Lung microvascular endothelial cell (primary cell): ENCODE measurements at places on chromosomes 11 and 22. TPM values are rescaled to one million over a fixed set of nuclear protein-coding genes. Genes with fewer than 3 reads are reported as not detected.
A peak's percentile ranks its signal among the peaks of the same experiment; 100 is the strongest.

DNA sequence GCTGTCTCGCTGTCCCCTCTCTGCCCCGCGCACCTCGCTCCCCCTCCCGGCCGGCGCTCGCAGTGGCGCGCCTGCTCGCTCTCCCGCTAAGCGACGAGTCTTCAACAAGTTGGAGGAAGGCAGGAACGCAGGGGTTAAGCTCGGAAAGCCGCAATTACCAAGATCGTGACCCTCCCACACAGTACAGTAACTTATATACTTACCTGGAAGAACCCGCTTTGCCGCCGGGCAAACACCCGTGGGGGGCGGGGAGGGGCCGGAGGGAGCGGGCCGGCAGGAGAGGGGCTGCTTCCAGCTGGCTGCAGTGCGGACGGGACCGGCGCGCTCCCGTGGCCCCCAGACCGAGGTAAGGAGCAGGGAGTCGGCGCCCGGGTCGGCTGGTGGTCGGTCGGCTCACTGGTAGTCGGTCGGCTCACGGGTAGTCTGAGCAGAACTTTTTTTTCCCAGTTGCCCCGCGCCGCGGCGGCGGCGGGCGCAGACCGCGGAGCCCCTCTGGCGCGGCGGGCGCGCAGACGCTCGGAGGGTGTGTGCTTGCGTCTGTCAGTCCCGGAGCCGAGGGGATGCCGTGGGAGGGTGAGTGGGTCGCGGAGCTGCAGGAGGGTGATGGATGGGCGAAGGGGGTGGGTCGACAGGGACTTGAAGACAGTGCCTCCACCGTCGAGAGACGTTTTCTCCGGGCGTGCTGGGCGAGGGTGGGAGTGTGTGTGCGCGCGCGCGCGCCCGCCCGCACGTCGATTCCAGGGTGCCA is 101.2 kb upstream of the HSD17B12 start:
- peak; percentile 57 for DNase-seq

DNA sequence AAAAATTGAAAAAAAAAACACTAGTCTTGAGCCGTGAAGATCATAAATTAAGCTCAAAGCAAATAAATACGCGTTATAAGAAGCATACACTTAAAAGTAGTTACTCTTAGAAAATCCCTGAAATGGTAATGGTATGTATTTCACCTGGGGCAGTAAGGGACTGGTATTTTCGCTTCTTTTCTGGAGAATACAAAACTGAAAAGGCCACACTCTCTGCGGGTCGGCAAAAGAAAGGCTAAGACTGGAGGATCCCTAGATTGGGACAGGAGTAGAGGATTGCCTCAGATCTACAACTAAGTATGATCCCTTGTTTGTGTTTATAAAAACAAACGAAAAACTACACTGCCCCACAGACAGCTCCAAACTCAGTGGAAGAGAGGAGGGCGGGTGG is 617 bp downstream of the TSG101 start:
- DNase-seq = no peak

DNA sequence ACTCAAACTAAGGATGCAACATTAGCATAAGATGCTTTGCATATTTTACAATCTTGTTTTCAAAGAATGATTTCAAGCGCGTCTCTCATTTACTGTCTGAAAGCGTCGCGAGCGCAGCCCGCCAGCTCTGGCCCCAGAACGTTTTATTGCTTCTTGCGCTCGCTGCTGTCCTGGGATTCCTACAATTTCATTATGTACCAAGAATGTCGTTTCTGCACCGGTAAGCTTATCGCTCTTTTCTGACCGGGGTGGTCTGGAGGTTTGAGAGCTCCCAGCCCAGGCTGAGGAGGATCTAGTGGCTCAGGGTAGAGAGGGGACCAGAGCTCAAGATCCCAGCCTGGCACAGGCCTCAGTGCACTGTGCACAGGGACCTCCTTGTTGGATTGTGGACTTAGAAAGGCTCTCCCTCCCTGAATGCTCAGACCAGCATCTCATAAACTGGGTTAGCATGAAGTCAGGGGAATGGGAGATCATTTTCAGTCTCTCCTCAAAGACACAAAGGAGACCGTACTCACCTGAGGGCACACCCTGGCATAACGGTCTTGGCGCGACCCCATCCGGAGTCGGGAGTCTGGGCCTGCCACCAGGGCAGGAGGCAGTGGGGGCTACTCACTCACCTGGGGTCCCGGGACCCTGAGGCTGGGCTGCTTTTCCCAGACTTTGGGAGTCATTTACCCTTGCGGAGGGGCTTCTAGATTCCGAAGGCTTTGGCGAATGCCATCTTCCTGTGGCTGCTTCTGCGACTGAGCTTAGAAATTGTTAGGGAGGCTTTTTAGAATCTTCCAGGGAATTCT is 817.4 kb downstream of the BRD1 start:
- DNase-seq = no peak

DNA sequence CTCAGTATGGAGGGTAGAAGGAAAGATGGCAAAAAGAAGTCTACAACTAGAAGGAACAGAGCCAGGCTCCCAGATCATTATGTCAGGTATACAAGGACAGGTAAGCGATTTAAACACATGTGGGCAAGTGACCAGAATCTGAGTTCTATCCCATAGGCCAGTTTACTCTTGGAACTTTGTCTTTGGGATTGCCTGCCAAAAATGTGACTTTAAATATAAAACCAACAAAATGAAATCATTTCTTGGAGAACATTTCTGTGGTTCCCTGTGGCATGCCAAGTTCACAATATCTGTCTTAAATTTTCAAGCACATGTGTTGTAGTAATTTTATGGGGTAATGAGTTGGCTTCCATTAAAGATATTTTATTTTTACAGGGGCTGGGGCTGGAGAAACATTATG is 141.0 kb downstream of the SLC17A6 start:
- DNase-seq = no peak

GRCh38 chr11:12017865-12018453 is 9.5 kb upstream of the DKK3 start:
- DNase-seq = peak; percentile 93

- DNase-seq = no peak
Measured at GRCh38 chr11:30342736-30343166, 19.8 kb downstream of the ARL14EP start.

DNA sequence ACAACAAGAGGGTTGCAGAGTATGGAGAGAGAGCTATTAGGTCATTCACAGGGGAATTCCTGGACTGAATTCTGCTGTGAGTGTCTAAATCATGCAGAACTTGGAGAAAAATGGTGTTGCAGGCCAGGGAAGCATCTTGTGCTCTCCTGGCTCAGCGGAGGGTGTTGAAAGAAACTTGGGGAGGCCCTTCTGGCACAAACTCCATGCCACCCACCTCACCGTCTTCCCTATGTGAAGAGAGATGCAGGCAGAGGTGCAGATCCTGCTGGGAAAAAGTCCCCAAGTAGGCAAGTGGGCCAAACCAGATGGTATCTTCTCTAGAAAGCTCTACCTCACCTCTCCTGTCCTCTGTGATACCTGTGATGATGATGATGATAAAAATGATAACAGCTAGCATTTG is 604.3 kb upstream of the API5 start:
- no peak for DNase-seq

DNA sequence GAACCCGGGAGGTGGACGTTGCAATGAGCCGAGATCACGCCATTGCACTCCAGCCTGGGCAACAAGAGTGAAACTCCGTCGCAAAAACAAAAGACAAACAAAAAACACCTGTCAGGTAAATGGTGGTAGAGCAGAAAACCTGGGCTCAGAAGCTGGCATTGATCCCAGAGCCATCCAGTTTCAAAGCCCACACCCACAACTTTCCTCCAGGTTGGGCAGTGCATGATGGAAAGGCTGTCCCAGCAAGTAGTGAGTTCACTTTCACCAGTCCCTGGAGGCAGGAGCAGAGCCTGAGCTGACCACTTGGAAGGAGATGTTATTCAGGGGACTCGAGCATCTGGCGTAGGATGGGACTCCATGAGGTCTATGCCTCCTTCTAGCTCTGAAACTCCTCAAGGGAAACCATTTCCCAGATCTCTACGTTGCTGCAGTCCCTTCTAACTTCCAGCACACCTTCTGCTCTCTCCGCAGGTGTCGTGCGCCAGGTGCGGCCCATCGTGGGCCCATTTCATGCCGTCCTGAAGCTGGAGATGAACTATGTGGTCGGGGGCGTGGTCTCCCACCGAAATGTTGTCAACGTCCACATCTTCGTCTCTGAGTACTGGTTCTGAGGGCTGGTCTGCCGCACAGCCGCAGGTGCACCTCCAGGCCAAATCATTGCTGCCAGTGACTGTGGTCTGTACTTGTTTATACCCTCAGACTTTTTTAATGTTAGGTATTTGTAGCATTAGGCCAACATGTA is 71.6 kb upstream of the ATXN10 start:
- DNase-seq = no peak

GRCh38 chr22:50192436-50193204 is 6.9 kb downstream of the TRABD start:
- no peak for DNase-seq

DNA sequence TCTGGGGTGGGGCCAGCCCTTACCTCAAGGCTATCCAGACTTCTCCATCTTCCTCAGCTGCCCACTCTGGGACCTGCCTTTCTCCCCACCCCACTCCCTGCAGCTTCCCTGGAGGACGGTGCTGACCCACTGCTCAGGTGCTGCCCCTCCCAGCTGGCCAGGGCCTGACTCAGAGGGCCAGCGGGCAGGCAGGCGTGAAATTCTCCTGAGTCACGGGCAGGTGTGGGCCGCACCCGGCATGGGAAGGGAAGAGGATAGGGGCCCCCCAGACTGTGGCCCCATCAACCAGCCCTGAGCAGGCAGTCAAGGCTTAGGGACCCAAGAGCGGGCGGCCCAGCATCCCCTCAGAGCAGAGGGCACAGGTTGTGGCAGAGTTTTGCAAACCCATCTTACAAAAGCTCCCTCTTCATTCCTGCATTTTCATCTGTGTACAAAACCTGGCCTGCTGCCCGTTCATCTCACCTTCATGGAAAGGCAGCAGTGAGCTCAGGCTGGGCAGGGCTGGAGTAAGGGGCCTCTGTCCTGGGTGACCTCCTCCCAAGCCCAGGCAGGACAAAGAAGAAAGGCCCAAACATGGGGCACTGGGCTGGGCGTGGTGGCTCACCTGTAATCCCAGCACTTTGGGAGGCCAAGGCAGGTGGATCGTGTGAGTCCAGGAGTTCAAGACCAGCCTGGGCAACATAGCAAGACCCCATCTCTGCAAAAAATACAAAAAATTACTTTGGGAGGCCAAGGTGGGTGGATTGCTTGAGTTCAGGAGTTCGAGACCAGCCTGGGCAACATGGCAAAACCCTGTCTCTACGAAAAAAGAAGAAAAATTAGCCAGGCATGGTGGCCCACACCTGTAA is 6.1 kb downstream of the RHOD start:
- DNase-seq = no peak

DNA sequence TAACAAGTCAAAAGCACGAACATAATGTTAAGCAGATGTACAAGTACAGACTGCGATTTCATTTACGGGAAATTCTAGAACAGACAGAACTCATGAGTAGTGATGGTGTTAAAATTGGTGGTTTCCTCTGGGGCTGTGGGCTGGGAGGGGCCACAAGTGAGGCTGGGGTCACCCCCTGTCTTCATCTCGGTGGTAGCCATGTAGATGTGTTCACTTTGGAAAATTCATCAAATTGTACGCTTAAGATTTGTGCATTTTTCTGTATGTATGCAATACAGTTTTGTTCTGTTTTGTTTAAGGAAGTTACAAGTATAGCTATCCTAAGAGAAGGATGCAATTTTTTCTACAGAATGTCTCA is 504 bp upstream of the ASCC2 start:
- no peak for DNase-seq

- DNase-seq = no peak
Measured at GRCh38 chr22:43622886-43623285, 189.2 kb downstream of the EFCAB6 start.

DNA sequence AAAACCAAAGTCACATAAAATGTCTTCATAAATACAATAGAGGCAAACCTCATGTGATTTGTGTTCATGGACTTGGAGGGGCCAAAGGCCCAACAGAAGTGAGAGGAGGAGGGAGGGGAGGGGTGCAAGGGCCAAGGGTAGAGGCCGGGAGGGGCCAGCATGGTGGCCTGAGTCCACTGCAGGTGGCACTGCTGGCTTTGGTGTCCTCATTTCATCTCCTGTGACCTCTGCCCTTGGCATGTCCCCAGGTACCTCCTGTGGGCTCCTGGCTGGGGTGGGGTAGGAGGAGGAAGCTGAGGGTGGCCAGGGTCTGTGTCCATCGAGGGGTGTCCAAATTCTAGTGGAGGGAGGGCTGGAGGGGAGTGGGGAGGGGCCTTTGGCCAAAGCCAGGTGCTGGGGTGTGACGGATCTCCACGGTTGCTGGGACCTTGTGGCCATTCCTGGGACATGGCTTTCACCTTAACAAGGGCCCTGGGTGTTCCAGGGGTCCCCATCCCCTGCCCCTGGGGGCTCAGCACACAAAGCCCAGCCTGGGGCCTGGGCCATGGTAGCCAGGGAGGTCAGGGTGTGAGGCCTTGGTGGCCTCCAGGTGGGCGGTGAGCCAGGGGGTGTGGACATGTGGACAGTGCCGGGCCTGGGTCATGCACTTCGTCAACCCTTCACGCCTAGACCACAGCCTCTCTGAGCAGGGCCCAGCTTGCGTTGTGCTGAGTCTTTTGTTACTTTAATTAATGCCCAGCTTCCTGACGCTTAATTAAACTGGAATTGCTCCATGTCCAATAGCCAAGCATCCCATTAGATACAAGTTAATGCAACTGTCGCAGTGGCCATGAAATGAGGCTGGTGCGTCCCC is 20.7 kb upstream of the CCDC188 start:
- no peak for DNase-seq

DNA sequence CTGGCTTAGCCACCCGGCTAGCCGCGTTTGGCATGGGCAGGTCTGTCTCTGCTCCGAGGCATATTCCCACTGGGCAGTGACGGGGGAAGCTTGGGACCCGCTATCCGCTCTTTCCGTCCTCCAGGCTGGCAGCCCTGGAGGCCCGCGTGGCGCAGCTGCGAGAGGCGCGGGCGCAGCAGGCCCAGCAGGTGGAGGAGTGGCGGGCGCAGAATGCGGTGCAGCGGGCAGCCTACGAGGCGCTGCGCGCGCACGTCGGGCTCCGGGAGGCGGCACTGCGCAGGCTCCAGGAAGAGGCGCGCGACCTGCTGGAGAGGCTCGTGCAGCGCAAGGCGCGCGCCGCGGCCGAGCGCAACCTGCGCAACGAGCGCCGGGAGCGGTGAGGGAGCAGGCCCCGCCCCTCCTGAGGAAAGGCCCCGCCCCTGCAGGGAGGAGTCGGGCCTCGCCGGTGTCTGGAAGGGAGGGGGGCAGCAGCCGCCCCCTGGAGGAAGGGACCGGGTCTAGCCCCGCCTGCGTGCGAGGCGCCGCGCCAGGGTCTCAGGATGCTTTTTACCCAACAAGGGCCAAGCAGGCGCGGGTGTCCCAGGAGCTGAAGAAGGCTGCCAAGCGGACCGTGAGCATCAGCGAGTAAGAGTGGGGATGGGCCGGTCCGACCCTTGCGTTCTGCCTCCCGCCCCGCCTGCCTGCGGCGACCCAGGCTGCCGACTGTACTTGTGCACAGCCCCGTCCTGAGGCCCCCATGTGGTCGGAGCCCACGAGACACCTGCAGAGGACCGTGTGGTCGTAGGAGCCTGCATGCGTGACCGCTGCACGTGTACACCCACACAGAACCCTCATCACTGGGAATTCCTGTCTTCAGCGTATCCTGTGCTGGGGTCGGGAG is 7.9 kb downstream of the ATG16L2 start:
- DNase-seq = peak; percentile 94

Gene DNHD1
- total RNA-seq = 0.65 and 1.6 TPM in 2 replicates

Gene MS4A3
- not detected in 2 replicates for total RNA-seq

Gene OR8G1
- total RNA-seq = not detected in 2 replicates
